Stimulated activated CD8-positive, alpha-beta memory T cell treated with anti-CD3 and anti-CD28 coated beads, Interleukin-12 subunit alpha, Interleukin-12 subunit beta, amount 100 ng/mL, for 4 hours (primary cell): ENCODE measurements at places on chromosomes 7 and 10.

GRCh38 chr10:131901181-131901829 is 497 bp downstream of the PPP2R2D start:
- peak; percentile 32 for DNase-seq

GRCh38 chr7:134289423-134289822 is 27.3 kb downstream of the SLC35B4 start:
- DNase-seq = no peak

GRCh38 chr10:72552857-72553256 is 73.0 kb downstream of the MICU1 start:
- DNase-seq = no peak

GRCh38 chr7:16695621-16696237 is 49.7 kb downstream of the BZW2 start:
- no peak for DNase-seq

- DNase-seq = no peak
Observed at GRCh38 chr10:111392159-111392558, 315.3 kb downstream of the ADRA2A start.

GRCh38 chr10:34151931-34152330 is 663.2 kb downstream of the PARD3 start:
- DNase-seq = no peak

DNA sequence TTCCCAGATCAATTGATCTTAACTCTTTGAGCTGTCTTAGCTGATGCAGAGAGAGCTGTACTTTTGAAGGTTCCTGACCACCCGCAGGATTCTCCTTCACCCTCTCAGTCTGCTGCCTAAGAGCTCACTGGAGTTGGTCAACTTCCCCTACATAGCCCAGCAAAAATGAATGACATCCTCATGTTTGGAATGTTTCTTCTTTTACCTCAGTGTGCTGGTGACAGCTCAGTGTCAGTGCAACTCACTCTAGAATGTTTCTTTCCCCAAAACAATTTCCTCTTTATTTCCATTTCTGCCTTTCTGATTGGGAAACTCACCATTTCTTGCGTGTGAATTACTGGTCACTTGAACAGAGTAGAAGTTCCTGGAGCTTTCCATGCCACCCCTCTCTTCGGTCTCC is 48.7 kb downstream of the LSMEM1 start:
- DNase-seq = no peak

DNA sequence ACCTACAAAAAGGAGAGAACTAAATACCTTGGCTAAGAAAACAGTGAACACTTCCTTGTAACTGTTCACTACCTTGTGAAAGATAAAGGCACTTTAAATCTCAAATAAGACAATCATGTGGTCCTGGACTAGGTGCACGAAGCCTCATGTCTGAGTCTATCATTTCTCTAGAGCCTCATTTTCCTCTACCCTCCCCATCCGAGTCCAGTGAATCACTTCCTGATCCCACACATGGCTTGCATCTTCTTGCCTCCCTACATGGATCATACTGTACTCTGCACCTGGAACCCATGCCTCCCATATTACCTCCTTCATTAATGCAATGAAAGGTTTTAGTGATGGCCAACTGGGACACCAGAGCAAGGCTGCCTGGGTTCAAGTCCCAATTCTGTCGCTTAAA is 34.5 kb downstream of the SNX10 start:
- DNase-seq = no peak

DNA sequence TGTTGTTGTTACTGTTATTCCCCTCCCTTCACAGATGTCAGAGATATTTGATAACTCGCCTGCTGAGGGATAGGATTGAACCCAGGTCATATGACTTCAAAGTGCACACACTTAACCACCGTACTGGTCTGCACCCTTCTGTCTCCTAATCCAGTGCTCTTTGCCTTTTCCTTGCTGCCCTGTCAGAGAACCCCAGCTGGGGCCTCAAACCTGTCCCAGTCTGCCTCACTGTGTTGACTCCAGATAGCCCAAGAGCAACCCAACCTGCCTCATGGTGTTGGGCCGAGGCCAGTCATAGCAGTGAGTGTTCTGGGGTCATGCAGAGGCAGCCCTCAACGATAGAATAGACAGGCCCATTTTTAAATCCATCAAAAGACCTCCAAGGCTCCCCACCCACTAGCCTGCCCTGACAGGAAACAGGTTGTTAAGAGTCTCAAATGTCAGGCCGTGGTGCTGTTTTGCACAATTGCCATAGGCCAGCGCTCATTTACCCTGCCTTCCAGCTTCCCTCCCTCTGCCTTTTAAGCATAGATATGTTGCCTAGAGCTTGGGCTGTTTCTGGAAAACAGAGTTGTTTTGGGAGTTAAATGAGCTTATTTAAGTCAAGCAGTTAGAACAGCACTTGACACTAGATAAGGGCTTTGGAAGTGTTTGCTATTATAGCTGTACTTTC is 37.0 kb upstream of the PDCD4 start:
- DNase-seq = no peak

- no peak for DNase-seq
Observed at GRCh38 chr10:20984662-20985061, 87.6 kb upstream of the NEBL start.

GRCh38 chr10:49768329-49768728 is 6.2 kb upstream of the OGDHL start:
- DNase-seq = no peak

- no peak for DNase-seq
Observed at GRCh38 chr10:69065406-69066361, 22.2 kb upstream of the SRGN start.

DNA sequence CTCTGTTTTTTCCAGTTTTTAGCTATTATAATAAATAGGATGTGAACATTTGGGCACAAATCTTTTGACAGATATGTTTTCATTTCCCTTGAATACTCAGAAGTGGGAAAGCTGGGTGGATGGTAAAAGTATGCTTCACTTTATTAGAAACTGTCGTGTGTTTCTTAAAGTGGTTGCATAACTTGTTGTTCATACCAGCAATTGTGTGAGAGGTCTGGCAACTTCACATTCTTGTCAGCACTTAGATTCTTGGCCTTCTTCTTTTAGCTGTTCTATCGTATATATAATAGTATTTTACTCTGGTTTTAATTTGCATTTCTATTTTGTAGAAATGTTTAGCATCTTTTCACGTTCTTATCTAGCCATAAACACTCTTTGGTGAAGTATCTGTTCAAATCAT is 894.4 kb downstream of the KCNMA1 start:
- DNase-seq = no peak

- no peak for DNase-seq
Observed at GRCh38 chr7:155230169-155230593, 67.5 kb upstream of the INSIG1 start.

- no peak for DNase-seq
Observed at GRCh38 chr7:1601956-1602355, 32.1 kb upstream of the PSMG3 start.
